Osteocyte (in vitro differentiated cells): ENCODE measurements at places on chromosomes 5 and 9.

DNA sequence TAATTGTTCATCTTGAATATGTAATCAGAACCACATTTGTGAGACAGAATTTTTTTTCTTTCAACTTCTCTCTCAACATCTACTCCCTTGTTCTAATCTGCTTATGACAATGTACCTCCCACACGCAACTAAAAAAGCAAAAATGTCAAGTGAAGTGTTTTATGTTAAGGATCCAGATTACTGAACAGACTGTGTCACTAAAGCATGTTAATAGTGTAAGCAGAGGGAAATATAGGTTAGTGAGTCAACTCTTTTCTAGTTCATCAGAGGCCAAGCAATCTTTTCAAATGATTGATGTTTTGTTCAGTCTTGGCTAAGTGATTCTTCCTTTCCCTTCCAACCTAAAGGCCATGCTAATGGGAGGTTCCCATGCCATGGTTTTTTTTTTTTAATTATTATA is 34.7 kb upstream of the IDNK start:
- no peak for DNase-seq

GRCh38 chr5:173888473-173889131 is 453 bp downstream of the CPEB4 start:
- no peak for DNase-seq

GRCh38 chr5:175478384-175479124 is at the start of gene SFXN1:
SFXN1 (plus strand) TSS chr5:175478560; CDS start chr5:175492104, 13,544 bp downstream.
- DNase-seq, result peak; percentile 90

GRCh38 chr9:108636013-108636412 is 219.8 kb downstream of the ACTL7B start:
- no peak for DNase-seq

DNA sequence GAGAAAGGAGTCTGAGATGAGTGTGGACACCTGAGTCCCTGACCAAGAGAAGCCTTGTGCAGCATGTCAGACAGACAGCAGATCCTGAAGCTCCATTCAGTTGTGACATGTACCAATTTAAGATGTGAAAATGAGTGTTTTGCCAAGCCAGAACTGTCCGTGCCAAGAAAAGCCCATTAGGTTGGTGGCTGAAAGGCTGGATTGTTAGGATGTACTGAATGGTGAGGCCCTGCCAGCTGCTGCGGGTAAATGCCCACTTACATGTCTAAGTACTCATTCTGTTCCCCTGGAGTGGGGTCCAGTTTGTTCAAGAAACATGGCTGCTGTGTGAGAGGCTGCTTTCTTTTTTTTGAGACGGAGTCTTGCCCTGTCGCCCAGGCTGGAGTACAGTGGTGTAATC is 14.6 kb downstream of the DAPK1 start:
- DNase-seq, result no peak
